ENCODE measurements at places on chromosomes 2 and 18.

- DNase-seq = no peak
Observed at GRCh38 chr2:48346124-48346536, 183.8 kb upstream of the STON1 start.

DNA sequence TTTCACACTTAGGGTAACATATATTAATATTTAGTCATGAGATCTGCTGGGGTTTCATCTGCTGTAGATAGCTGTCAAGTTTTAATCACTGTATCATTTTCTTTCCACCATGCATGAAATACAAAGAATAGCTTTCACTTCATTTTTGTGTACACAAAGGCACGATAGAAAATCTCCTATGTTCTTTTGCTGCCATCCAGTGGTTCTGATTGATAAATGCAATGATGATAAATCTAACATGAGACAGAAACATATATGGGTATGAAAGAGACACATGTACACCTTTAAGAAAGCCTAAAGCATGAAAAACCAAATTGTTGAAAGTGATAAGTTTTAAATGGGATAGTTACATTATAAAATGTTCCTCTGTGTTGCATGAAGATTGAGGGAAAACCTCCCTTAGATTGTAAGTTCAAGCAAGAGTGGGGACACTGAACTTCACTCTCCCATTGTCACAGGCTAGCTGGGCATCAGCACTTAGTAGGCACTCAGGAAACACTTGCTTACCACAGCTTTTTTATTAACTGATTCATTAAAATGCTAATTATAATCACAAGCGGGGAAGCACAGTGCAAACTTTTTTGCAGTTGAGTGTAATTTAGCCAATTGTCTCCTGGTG lies 31.2 kb downstream of the C1D start:
- no peak for DNase-seq

DNA sequence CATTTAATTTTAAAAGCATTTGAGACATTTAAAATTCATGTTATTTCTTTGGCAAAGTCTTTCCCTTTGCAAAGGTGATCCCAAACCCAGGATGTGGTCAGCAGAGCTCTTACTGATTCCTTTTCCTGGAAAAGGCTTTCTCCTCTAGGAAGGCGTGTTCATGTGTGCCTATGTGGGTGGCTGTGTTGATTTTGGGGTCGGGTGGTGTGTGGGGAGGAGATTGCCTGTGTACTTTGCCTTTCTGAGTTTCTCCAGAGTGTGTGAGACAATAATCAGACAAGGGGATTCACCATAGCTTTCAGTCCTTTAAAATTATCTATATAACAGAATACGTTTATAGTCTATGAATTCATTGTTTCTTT lies 173.2 kb downstream of the SOCS6 start:
- no peak for DNase-seq

DNA sequence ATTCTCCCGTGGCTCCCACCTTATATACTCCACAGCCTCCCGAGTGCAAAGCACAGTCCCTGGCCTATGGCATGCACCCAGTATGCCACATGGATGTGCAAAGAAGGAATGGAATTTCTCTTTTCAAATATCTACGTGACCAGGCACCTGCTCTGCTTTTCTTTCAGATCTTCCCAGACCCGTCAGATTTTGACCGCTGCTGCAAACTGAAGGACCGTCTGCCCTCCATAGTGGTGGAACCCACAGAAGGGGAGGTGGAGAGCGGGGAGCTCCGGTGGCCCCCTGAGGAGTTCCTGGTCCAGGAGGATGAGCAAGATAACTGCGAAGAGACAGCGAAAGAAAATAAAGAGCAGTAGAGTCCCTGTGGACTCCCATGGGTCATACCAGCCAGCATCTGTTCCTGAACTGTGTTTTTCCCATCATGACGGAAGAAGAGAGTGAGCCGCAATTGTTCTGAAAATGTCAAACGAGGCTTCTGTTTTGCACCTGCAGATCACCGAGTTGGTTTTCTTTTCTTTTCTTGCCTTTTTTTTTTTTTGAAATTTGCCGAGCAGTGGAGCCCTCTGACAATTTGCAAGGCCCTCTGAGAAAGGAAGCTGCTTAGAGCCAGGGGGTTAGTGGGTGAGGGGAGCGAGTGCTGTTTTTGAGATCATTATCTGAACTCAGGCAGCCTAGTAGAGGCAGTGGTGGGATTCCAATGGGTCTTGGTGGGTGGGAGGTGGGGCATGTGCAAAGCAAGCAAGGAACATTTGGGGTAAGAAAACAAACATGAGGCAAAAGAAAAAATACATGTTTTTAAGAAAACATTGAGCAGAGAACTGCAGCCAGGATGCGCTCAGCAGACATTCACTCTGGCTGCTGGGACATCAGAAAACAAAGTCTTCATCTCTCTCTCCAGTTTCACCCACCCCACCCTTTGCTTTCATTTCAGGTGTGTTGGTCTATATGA lies 26.2 kb downstream of the LBH start:
- no peak for DNase-seq

GRCh38 chr2:108921096-108922030 lies 67.7 kb downstream of the EDAR start:
- no peak for DNase-seq

GRCh38 chr2:224126003-224126402 lies 86.9 kb upstream of the SERPINE2 start:
- no peak for DNase-seq

- DNase-seq = no peak
Observed at GRCh38 chr18:34729740-34730355, 19.8 kb downstream of the DTNA start.

GRCh38 chr18:56388571-56388970 lies 249.8 kb downstream of the TXNL1 start:
- no peak for DNase-seq

DNA sequence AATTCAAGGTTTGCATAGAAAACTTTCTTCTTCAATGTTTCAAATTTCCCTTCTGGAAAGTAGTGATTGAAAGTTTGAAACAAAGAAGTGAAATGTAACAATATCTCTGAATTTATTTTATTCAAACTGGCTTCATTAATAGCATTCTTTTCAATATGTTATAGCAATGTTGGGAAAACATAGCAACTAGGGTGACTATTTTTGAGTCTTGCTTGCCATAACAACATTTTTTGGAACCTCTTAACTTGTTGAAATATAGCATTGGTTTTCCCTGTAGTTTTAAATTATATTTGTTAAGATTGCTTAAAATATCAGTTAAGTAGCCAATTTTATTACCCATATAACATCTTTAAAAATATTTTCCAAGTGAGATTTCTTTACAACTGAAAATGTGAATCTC lies 141.7 kb upstream of the OSR1 start:
- no peak for DNase-seq

GRCh38 chr2:165563468-165564225 lies 94.1 kb downstream of the CSRNP3 start:
- DNase-seq = no peak

GRCh38 chr2:137249463-137250130 lies 484.3 kb downstream of the THSD7B start:
- no peak for DNase-seq

- DNase-seq = no peak
Observed at GRCh38 chr2:146952696-146953095, 892.1 kb upstream of the ACVR2A start.

DNA sequence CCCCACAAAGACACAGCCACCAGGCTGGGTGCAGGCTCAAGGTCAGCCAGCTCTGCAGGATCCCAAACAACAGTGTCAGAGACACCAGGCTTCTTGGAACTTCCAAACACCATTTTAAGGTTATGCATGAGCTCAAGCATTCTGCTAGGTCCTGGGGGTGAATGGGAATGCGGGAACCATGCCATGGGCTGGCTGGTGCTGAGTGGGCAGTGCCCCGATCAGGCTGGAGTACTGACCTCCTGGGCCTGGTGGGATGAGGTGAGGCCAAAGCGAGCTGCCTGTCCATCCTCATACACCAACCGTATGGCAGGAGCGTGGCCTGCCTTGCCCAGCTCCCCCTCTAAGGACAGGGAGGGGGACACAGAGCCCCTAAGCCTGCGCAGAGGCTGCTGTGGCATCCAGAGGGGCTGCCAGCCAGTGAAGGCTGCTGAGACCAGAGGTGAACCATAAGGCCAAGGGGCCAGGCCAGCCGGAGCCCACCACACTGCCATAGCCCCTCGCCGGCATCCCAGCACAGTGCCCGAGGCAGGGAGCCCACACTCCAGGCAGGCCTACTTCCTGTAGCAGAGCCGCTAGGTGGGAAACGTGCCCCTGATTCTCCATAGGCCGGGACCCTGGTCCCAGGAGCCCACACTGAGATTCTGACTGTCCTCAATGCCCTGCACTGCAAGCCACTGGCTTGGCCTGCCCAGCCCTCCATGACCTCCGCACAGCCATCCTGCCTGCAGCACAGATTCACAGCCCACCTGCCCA lies 135.0 kb downstream of the HDAC4 start:
- DNase-seq = no peak

DNA sequence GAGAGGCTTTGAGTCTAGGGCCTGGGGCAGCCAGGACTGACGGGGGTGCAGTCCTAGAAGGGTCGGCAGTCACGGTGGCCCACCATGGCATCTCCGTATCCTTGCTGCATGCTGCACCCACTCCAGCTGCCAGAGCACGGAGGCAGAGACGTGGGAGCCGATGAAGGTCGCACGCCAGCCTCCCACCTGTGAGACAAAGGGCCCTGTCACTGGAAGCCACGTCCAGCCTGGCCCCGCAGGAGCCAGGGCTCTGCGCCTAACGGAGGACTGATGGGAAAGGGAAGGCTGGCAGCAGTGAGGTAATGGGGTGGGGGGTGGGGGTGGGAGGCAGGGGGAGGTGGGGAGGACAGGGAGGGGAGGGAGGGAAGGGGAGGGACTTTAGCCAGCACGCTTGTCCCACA lies 21.9 kb downstream of the ITM2C start:
- DNase-seq = no peak

DNA sequence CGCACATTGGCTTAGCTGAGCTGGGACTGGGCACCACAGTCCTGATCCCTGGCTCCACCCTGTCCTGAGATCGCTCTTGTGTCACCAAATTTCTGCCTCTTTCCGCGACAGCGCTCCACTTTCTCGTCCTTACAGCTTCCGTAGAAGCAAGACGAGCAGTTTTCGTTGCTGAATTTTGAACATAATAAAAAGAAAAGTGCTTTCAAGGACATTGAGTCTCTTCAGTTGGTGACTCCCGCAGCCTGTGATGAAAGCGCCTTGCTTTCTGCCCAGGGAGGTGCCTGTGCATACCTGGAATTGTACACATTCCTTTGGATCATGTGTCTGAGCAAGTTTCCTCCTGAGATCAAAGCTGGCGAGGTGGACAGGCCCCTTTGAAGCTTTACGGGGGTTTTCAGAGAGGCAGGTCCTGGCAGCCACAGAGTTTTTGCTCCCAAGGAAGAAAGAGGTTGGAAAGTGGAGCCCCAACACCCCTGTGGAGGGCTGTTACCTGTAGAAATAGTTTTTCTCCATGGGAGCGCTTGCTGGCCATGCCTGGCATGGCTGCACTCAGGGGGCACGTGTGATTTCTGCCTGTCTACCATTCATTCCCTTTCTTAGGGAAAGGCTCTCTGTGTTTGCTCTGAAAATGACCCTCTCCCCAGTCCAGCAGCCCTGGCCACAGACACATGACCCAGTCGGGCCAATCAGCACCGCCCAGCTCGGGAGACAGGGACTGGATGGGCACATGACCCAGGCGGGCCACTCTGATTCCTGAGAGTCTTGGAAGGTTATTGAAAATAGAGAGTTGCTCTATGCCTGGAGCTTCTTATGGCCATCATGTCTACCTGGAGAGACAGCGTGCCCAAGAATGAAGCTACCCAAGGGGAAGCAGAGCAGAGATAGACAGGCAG lies 115.6 kb upstream of the OTOS start:
- no peak for DNase-seq

DNA sequence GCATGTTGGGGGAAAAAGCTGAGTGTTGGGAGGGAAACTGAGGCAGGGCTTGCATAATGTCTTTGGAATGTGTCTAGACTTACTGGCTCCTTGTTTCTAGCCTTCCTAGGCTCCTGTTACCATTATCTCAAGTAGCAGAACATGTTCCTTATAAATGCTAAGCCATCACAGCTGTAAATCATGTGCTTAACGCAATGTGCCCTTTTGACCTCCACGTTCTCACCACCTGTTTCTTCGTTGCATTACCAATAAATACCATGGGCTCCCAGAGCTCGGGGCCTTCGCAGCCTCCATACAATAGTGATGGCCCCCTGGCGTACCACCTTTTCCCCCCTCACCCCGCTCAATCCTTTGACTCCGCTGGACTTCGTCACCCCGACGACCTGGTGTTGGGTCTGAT lies 54.0 kb upstream of the CWC22 start:
- no peak for DNase-seq

DNA sequence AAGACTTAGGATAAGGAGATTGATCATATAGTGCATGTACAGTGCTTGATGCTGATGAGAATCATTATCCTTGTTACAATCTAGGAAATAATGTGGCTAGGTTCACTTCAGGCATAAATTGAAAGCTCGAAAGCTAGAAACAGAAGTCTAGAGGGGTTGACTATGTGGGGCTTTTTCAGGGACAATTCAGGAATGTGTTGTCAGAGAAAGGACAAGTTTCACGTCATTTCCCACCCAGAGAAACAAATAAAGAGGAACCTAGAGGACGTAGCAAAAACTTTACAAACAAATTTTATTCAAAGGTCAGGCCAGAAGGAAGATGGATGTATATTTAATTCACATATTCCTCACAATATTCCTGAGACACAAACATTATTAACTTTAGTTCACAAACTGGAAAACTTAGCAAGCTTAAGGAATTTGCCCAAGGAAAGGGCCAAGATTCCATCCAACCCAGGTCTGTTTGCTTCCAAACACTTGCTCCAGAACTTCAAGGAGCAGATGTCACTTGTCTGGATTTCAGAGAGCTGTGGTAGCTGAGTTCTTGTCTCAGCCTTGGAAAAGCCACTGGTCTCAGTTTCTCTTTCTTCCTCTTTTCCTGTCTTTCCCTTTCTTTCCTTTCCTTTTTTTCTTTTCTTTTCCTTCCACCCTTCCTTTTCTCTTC lies 7.4 kb downstream of the CYRIA start:
- no peak for DNase-seq

DNA sequence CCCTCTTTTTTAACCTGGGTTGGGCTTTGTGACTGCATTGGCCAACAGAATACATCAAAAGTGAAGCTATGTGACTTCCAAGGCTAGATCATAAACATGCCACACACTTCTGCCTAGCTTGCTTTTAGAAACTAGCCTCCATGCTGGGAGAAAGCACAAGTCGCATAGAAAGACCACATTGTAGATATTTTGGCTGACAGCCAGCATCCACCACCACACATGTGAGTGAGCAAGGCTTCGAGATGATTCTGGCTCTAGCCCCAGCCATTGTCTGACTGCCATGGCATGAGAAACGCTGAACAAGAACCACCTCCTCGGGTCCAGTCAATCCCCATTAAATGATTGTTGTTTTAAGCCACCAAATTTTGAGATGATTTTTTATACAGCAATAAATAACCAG lies 66.8 kb upstream of the STPG4 start:
- no peak for DNase-seq
